ENCODE measurements at places on chromosomes 7 and 10. TPM values are rescaled to one million over a fixed set of nuclear protein-coding genes. Genes with fewer than 3 reads are reported as not detected.

ECHDC3 gene
- 9.4 TPM for polyA plus RNA-seq

CALML3 gene
- not detected for polyA plus RNA-seq

UPK3BL2 gene
- polyA plus RNA-seq: 10.9 TPM

AGAP5 gene
- 8.6 TPM for polyA plus RNA-seq

C7orf57 gene
- polyA plus RNA-seq: 0.69 TPM
